ENCODE measurements at places on chromosomes 13 and 19.
A peak's percentile ranks its signal among the peaks of the same experiment; 100 is the strongest.

GRCh38 chr19:51422053-51422448 is 4.6 kb upstream of the SIGLEC10 start:
- peak; percentile 76 for DNase-seq

DNA sequence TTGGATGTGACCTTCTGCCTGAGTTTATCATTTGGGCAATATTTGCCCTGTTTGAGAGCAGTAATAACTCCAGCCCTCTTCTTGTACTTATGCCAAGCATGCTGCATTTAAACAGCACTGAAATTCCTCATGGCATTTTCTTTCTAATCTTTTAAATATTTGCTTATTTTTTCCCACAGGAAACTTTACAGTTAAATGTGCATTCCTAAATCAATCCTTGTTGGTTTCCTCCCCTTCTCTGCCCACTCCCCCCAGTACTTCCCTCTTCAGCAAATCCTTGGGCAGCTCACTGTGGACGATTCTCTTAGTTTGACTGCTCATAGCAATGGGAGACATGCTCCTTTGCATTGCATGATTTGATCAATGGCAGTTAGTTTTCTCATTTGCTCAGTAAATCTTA is 68.7 kb downstream of the RAP2A start:
- no peak for DNase-seq

DNA sequence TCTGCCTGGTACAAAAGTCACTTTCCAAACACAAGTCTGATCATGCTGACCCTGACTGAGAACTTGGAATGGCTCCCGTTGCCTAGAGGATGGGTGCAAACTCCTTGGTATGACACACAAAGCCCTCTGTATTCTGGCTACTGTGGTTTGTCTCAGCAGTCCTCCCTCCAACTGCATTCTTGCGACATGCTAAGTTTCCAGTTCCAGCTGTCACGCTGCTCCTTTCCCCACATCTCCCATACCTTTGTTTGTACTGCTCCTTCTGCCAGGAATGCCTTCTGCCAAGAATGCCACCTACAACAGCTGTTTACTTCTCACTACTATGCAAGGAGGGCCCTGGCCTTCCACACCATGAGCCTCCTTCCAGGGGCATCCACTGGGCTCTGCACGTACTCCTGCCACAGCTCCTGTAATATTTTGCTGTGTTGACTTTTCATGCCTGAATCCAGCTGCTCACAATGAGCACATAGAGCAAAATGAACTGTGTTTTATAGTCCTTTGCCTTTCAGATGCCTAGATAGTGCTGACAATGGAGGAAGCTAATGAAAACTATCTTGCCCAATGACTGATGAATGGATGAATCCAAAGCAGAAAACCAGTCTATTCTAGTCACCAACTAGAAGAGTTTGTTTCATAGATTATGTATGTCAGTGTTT is 543.7 kb downstream of the EFNB2 start:
- DNase-seq: no peak

DNA sequence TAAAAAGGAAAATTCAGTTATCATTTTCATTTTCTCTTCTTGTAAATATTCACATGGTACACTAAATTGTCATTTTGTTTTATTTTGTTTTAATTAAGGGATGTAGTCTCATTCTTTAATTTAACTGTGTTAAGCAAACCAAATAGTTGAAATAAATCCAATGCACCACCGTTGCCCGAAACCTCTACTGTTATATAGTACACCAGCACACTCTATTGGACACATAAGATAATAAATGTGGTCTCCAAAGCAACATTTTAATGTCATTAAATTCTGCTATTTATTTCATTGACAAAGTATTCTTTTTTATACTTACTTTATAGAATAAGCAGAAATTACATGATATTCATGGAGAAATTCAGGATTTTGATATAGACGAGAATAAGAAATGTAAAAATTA is 156.4 kb upstream of the FREM2 start:
- no peak for DNase-seq

DNA sequence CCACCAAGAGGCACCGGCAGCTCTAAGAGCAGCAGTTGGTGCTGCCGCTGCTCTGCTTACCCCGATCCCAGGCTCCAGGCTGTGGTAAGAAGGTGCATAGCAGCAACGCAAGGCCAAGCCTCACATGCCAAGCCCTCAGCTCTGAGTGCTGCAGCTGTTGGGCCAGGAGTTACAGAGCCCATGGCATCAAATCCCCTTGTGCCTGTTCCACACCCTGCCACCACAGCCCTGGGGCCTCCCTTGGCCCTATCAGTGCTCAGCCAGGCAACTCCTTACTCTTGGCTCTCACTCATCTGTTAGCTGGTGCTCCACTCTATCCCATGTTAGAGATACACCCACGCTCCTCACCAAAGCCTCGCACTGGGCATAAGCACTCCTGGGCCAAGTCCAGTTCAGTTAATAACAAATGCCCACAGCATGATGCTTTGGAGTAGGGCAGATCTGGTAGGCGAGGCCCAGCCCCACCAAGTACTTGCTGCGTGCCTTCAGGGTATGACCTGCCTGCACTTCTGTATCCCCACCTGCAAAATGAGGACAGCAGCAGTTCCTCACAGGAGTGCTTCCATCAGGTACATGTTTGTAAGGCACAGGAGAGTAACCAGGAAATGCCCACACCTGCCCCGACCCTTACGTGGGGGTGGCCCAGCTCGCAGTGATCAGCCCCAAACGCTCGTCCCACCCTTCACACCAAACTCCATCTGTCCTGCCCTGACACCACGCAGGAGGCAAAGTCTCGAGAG is 16.2 kb downstream of the AKAP8L start:
- DNase-seq: no peak

DNA sequence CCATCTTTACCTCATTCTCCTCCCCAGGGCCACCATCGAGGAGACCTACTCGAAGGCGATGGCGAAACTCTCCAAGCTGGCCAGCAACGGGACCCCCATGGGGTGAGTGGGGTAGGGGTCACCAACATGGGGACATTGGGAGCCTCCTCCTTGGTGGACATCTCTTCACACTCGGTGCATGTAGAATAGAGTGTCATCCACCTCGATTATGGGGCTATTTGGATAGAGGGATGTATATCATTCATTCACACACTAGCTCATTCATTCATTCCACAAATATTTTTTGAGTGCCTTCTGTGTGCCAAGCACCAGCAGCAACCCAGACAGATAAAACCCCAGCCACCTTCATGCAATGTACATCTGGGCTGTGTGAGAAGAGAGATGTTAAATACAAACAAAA is 13.1 kb downstream of the FCHO1 start:
- DNase-seq: no peak

- no peak for DNase-seq
These were observed 3.0 kb downstream of the ANGPTL4 start for GRCh38 chr19:8366961-8367326.

DNA sequence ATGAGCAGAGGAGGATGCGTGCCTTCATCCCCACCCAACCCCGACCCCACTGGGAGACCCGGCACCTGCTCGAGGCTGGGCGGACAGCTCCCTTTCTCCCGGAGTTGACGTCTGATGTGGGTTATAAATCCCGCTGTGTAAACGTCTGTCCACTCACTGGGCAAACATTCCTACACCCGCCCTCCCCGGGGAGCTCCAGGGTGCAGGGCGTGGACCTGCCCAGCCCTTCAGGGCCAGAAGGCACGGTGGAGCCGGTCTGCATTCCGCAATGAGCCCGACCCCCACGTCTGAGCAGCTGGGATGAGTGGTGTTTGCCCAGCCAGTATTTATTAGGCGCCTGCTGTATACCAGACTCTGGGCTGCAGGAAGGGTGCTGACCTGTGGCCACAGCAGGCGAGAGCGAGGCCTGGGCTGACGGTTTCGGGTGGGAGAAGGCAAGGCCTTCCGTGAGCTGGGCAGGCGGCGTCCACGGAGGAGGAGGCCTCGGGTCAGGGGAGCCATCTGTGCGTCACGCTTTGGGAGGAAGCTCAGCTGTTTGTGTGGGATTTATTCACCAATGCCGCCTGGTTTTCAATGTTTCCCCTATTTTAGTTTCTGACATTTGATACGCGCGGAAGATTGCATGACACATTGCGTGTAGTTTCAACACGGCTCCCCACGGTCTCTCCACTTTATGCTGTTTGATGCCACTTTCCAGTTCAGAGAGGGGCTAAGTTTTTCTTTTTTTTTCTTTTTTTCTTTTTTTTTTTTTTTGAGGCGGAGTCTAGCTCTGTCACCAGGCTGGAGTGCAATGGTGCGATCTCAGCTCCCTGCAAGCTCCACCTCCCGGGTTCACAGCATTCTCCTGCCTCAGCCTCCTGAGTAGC is 2.0 kb downstream of the MISP start:
- peak; percentile 98 for DNase-seq

GRCh38 chr19:40464059-40465024 is 1.2 kb downstream of the BLVRB start:
- DNase-seq: peak; percentile 74

DNA sequence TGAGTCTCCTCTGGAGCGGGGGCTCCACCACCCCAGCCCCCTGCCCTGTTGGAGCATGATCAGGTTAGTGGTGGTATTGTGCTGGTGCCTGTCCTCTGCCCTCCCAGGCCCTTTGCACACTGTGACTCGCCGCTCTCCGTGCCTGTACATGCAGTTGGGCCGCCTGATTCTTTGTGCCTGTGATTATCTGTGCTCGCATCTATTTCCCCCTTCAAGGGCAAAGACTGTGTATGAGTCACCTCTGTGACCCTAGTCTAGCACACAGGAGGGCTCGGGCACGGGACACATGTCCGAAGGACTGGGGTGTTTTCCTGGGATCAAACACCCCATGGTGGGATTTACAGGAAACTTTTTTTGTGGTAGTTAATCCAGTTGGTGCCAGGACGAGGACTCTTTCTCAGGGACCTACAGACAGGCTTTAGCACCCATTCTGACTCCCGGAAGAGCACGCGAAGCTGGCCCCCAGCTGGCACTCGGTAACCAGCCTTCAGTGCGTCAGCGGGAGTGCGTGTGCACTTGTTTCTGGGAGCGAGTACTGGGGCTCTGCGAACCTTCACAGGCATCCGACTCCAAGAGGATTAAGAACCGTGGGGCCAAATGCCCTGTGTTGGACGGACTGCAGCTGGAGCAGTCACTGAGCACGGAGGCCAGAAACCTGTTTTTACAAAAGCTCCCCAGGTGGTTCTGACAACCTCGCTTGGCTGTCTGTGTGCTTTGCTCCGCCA is 6.7 kb downstream of the PPP1R37 start:
- no peak for DNase-seq

DNA sequence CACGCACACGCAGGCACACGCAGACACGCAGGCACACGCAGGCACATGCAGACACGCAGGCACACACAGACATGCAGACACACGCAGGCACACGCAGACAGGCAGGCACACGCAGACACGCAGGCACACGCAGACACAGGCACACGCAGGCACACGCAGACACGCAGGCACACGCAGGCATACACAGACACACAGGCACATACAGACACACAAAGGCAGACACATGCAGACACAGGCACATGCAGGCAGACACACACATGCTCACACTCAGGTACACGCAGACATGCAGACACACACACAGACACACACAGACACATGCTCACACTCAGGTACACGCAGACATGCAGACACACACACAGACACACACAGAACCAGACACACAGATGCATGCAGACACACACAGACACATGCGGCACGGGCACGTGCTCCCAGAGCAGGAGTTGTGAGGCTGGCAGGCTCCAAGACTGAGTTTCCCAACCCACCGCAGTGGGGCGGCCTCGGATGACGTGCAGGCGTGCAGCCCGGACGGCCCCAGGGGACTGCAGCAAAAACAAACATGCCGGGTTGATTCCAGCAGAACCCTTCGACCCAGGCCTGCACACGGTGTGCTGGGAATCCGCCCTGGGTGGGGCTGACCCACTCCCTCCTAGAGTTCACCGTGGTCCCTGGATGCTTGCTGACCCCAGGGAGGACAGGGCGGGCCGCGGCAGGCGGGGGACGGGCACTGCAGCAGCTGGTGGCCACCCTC is 100.0 kb downstream of the GADD45B start:
- peak; percentile 92 for DNase-seq

GRCh38 chr13:53276265-53276664 is 247.7 kb downstream of the OLFM4 start:
- DNase-seq: no peak

Measured in HuH-7.5 (cell line).